ENCODE measurements at places on chromosomes 6 and 20.

DNA sequence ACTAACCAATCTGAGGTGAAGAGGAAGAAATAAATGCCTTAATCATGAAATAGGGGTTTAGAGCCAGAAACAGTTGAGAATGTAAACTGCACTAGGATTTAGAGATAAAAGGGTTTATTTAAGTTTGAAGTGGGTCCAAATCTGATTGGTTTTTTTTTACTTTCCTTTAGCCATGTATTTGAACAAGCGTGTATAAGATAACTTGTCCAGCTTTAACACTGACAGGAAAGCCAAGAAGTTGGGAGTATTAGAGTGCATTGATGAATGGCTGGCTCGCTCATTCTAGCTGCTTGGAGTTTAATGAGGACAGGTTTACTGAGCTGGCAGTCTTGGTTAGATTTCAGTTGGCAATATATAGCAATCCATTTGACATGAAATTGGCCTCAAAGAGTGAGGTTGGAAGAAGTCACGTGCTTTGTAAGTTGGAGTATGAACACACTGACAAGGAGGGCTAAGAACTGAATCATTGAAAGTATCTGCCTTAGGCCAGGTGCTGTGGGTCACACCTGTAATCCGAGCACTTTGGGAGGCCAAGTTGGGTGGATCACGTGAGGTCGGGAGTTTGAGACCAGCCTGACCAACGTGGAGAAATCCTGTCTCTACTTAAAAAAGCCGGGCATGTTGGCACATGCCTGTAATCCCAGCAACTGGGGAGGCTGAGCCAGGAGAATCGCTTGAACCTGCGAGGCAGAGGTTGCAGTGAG lies 13.7 kb downstream of the SRSF3 start:
- DNase-seq, result no peak

DNA sequence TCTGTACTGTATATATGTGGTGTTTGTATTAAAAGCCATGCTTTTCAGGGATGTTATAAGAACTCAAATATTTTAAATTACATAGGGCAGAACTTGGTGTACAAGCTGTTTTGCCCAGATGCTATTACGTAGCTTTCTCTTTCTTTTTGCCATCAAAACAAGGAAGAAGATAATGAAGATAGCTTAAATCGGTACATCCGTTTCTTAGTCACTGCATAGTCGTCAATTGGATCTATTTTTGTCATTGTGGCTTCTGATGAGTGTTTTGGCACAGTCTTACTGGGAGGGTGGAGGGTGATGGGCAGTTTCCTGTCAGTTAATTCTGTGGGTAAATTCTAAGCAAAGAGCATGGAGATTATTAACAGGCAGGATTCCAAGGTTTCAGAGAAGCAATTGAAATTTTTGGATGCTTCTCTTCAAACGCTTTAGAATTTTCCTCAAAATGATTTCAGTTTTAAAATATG lies 649.1 kb upstream of the GJE1 start:
- peak; percentile 71 for DNase-seq

- DNase-seq, result no peak
Measured at GRCh38 chr6:7707787-7708186, 18.1 kb upstream of the BMP6 start.

DNA sequence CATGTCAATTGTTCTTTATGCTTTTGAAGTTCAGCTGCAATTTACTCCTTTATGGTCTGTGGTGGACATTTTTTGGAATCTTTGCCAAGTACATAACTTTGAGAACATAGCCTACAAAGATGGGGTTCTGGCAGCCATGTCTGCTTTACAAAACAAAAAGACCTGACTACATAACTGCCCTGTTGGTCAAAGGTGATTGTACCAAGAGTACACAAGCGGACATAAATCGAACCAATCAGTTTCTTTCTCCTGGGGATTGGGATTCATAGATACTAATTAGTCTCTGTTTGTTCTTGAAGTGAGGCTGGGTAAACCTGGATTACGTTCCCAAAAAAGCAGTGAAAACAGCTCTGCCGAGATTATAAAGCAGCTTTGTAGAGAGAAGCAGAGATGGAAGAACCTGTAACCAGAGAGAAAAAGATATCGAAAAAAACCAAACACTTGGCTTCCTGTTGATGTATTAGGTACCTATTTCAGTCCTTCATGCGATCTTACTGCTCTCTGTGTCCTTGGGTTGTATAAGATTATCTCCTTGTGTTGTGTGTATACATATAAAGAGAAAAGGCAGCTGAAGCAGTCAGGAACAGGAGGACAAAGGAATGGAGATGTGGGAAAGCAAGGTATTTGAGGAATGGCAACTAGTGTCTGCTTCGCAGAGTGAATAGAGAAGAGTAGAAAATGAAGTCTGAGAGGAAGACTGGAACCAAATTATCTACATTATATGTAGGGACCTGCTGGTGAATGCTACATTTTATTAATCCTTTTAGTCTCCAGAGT lies 2.7 kb upstream of the ZFAND3 start:
- no peak for DNase-seq

GRCh38 chr6:89449193-89449592 lies 16.2 kb downstream of the ANKRD6 start:
- DNase-seq, result no peak

GRCh38 chr6:163513570-163514166 lies 99.2 kb downstream of the QKI start:
- DNase-seq, result no peak

DNA sequence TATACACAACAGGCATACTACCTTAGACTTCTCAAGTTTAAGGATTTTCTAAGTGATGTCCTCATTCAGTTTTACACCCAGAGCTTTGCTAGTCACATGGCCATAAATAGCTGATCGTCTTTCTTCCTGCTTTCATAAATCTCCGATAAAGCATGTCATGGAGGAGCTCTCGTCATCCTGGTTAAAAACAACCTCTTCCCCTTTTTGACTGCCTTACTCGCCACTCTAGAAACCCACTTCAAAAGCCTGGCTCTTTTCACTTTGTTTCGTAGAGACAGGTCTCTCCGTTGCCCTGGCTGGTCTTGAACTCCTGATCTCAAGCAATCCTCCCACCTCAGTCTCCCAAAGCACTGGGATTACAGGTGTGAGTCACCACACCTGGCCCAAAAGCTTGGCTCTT lies 67.0 kb upstream of the SMIM29 start:
- DNase-seq, result peak; percentile 22

DNA sequence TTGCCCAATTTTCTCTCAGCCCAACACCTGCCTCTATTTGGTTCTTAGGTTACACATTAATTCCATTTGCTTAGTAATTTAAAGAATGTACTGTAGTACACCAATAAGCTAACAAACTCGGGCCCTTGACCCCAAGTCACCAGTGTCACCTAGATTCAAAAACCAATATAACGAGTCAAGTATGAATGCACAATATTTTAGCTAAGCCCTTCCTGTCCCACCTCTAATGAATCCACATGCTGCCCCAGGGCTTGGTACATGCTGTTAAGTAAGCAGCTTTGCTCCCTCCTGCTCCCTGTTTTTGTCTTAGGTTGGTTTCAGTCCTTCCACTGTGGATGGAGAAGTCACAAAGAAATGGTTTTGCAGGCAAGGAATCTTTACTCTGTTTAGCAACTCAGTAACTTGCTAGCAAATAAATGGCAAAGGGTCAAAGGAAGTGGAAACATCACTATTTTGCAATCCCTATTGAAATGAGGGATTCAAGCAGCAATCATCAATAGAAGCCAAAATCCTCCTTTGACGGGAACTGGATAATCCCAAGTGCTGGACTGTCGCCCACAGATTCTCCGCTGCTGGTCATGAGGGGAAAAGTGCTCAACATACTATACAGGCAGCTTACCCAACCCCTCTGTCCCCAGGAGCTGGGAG lies 5.0 kb upstream of the MPC1 start:
- DNase-seq, result no peak

GRCh38 chr6:41197234-41197633 lies 3.7 kb downstream of the TREML2 start:
- no peak for DNase-seq

- no peak for DNase-seq
Measured at GRCh38 chr6:24391756-24392405, 10.9 kb upstream of the MRS2 start.
